ENCODE measurements at places on chromosomes 5 and 9.

DNA sequence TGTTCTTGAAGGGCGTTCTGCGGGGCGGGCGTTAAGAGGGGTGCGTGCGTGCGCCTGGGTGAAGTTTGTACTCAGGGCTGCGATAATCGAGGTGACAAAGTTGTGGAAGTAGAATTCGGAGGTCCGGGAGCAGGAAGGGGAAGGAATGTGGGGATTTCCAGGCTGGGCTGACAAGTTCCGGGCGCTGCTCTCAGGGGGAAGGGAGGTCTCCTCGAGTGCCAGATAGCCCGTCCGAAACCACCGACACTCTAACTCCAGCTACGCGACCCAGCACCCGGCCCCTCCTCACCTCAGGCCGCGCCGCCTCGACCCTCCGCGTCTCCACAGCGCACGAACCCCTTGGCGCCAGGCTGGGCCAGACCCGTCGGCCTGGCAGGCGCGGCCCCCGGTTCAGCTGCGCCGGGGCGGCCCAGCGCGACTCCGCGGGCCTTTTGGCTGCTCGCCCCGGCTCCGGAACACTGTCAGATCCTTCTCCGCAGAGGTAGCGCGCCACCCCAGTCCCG, at the start of gene IL6ST:
Gene IL6ST (minus strand): TSS at position 469 of the 503 bp plus-strand sequence. CDS start 18,685 bp downstream, outside the sequence.
- DNase-seq, result peak; percentile 47

DNA sequence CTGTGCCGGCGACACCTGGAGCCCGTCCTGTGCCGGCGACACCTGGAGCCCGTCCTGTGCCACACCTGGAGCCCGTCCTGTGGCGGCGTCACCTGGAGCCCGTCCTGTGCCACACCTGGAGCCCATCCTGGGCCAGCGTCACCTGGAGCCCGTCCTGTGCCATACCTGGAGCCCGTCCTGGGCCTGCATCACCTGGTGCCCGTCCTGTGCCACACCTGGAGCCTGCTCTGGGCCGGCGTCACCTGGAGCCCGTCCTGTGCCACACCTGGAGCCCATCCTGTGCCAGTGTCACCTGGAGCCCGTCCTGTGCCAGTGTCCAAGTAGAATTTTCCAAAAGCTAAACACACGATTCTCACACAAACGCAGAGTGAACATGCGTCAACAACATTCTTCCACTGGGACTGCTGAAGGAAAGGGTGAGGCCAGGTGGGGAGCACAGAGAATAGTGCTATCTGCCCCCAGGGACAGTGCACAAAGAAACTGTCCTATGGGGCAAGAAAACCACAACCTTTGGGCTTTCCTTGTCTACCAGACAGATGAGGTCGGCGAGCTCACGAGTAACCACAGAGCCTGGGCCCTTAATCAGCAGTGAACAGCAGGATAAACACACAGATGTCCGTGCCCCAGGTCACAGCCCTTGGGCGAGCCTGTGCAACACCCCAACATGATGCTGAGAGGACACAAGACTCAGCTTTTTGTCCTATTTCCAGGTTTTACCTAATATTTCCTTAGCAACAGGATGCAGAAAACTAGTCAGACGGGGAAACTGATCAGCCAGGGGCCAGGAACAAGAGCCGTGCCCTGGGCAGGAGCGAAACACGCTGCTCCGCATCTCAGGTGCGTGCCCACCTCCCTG, 7.9 kb downstream of the QSOX2 start:
- no peak for DNase-seq

- DNase-seq, result no peak
These were observed 676.1 kb upstream of the C9orf72 start for GRCh38 chr9:28249424-28249823.

DNA sequence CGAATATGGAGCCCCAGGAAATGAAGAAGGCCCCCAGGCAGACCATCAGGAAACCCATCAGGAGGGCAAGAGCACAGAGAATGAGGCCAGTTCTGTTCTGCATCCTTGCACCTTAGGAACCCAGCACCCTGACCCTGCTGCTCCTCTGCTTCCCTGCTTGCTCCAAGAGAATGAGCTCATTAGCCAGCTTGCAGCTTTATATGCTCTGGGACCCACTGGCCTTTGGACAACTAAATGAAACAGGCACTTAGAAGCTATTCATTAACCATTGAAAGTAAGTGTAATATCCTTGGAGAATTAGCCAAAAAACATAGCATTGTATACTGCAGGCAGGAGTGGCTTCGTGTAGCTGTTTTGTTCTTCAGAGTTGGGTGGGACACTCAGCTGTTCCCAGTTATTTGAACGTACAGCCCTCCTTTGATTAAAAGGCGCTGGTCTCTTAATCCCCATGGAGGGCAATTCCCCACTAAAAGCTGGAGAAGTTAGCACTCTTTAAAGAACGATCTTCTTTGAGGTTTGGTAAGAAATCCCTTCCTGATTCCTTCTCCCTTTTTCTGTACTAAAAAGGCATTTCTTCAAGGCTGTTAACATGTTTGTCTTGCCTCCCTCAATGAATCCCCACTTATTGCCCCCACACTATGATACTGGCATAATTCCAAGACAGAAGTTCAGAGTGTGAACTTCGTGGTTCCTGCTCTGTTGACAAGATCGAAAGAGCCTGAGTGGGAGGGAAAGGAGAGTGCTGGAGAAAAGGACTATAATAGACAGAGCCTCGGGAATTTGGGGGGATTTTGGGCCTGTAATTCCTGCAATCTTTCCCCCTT, at the start of gene TMEM252:
Gene TMEM252 (minus strand): TSS at position 172 of the 824 bp plus-strand sequence. CDS start 69 bp downstream, at position 103.
- DNase-seq, result no peak

- DNase-seq, result no peak
These were observed 1.6 kb downstream of the SLC27A6 start for GRCh38 chr5:128966846-128967245.

DNA sequence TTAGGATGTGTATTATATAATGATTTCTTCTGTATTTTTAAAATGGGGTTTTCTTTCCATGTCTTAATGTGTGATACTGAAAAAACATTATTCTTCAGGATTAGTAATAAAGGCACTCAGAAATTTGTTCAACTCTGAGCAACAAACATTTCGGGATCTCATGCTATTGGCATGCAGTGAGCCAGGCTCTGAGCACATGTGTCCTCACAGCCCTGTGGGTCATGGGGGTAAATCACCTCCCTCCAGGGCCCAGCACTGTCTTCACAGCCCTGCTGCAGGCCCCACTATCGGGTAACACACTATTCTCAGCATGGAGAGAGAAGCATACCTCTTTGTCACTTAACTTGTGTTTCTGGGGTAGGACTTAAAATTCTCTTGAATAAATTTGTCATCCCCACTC, 14.0 kb downstream of the TMEM174 start:
- DNase-seq, result no peak

DNA sequence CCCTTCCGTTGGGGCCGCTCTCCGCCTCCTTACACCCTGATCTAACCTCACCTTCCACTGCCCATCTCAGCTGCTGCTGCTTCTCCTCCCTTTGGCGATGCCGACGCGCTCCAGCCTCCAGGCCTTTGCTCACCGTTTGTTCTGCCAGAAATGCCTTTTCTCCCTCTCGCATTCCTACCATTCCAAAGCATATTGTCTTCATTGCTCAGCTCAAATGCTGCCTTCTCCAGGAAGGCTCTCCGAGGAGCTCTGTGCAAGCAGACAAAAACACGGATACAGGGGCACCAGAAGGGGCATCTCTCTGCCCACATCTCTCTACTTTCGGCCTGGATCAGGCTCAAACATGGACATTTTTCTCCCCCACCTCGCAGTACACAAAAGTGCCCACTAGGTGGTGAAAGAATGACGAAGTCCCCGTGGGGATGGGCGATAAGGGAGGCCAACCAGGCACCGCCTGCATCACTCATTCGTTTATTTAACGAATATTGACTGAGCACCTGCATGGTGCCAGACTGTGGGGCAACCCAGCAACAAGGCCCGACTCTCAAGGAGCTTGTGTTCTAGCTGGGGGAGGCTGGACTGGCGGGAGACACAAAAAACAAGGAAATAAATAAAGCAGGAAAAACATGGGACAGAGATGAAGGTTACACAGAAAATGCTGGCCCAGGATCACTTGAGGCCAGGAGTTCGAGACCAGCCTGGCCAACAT, 7.3 kb upstream of the GRHPR start:
- peak; percentile 42 for DNase-seq

DNA sequence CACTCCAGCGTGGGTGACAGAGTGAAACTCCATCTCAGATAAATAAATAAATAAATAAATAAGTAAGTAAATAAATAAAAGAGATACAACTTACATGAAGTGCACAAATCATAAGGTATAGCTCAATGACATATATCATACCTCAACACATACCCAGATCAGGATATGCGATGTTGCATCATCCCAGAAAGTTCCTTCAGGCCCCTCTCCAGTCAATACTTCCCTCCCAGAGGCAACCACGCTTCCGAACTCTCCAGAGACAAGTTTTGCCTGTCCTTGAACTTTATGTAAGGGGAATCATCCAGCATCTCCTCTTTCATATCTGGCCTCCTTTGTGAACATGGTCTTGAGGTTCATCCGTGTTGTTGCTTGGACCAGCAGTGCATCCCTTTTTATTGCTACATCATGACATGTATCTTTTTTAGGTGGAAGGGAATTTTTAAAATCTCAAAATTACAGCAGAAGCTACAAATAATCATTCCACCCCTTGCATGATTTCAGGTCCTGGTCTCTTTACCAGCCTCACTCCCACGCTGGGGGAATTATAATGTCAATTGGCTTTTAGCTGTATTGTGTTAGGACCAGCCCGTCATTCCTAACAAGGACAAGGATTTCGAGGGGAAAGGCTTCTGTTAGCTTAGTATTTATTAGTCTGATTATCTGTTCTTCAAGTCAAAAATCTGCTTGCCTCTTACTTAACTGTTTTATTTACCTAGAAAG, 32.9 kb upstream of the AOPEP start:
- no peak for DNase-seq

- DNase-seq, result no peak
These were observed 4.6 kb upstream of the SLC6A7 start for GRCh38 chr5:150184990-150185912.

- no peak for DNase-seq
These were observed 679.8 kb downstream of the CETN3 start for GRCh38 chr5:89729623-89730301.

DNA sequence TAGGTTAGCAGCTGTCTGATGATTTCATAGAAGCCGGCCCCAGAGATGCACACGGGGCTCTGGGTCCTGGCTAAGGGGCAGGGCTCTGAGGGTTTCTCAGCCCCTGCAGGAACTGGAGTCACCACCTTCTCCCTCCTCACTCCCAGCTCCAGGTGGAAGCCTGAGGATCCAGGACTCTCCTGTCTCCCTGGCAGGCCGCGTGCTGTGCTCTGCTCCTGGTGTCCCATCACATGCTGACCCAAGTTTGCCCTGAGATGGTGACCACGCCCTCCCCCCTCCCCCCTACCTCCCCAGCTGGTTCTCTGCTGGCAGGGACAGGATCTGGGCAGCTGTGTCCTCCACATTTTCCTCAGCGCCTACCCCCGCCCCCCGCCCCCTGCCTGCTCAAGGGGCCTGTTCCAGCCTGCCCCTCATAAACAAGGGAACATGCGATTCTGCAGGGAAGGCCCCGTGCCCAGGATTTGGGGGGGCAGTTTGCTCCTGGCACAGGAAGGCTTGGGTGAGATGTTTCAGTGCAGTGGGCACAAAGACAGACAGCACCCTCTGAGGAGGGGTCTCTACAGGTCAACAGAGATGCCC, 87.4 kb downstream of the PSD2 start:
- DNase-seq, result no peak
